ENCODE measurements at places on chromosomes 2 and 18.

DNA sequence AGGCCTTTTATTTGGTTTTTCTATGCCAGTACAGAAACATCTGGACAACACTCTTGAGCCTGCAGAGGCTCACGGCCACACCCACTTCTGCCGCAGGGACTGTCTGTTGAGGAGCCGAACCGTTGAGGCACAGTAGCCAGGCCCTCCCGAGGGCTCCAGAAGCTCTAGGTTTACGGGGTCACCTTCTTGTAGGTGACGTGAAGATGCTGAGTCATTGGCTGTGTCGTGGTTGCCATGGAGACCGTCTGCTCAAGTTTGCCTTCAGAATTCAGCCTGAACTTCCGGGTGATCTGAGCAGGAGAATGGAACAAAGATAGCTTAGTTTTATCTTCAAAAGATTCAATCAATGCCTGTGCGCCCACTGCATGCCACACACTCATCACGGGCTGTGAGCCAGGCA is 25.9 kb downstream of the BOK start:
- DNase-seq, result peak; percentile 64

DNA sequence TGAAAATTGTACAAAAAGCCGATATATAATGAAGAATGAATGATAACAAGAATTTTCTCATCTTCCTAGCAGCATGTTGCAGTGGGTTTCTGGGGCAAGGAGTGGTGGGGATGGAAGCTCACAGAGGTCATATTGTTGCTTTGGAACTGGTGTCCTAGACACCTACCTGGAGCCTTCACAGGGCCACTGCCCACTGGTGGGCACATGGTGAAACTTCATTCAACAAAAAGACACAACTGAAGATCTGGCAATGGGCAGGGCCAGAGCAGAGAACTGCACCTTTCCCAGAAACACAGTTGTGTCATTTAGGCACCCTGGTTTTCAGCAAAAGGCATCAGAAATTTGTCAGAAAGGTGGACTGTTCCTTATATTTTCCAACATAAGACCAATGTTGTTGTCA is 115.3 kb downstream of the FHOD3 start:
- peak; percentile 15 for DNase-seq

GRCh38 chr18:73959352-73959751 is 188.3 kb downstream of the FBXO15 start:
- DNase-seq, result peak; percentile 11

DNA sequence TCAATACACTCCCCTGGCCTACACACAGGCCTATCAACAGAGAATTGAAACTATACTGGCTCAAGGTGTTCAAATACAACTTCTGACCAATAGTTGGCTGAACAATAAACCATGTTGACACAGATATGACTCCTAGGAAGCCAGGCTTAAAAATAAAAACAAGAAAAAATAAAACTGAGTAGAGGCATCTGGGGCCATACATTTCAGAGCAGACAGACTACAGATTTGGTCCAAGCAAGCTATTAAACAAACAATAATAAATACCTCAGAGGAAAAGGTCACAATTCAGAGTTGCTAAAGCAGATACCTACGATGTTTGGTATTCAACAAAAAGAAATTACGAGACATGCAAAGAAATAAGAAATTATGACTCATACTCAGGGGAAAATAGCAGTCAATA is 132.8 kb upstream of the ACVR2A start:
- no peak for DNase-seq

GRCh38 chr2:126898636-126899035 is at the start of gene TEX51:
Gene TEX51, plus strand, starts transcription at chr2:126898890. Its CDS starts 29 bp downstream, at chr2:126898919.
- no peak for DNase-seq
